Stimulated activated CD4-positive, alpha-beta T cell treated with anti-CD3 and anti-CD28 coated beads, Interleukin-2, amount 100 ng/mL, for 24 hours (primary cell): ENCODE measurements at places on chromosomes 1 and 21.

DNA sequence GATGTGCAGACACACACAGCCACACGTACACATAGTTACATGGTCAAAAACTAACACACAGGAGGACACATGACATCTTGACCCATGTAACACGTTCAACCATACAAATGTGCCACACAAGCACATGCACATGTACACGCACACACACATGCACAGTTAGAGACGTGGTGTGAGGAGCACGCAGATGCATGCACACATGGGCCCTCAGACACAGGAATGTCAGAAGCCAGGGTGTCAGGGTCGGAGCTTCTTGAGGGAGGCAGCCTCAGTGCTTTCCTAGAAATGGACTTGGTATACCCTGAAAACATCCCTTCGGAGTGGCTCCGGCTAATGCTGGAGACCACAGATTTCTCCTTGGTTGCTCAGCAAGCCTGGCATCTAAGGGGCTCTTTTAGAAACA is 114.3 kb downstream of the DMRTB1 start:
- DNase-seq: no peak

DNA sequence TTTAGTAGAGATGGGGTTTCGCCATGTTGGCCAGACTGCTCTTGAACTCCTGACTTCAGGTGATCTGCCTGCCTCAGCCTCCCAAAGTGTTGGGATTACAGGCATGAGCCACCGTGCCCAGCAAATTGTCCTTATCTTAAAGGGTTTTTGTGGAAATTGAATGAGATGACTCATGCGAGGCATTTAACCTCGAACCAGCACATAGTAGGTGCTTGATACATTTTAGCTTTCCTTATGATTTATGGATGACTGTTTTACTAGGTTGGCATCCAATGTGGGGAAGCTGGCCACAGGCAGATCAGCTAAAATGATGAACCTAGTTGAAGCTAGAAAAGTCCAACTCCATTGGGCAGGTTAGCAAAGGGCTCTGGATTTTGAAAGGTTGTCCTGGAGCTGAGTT is 1.4 kb upstream of the COL9A2 start:
- DNase-seq: no peak

GRCh38 chr1:11704194-11704529 is 12.7 kb downstream of the DRAXIN start:
- DNase-seq: no peak

- no peak for DNase-seq
Measured at GRCh38 chr21:38857152-38857825, 51.6 kb downstream of the ETS2 start.

- DNase-seq: no peak
Measured at GRCh38 chr21:25974964-25975363, 195.6 kb downstream of the APP start.

GRCh38 chr1:109161858-109162606 is 48.1 kb downstream of the ELAPOR1 start:
- DNase-seq: peak; percentile 29

- peak; percentile 31 for DNase-seq
Measured at GRCh38 chr1:181485287-181486097, 2.2 kb downstream of the CACNA1E start.

- DNase-seq: peak; percentile 42
Measured at GRCh38 chr1:6041432-6042062, 4.1 kb upstream of the KCNAB2 start.

- no peak for DNase-seq
Measured at GRCh38 chr1:194598098-194598497, 1411.7 kb upstream of the B3GALT2 start.

DNA sequence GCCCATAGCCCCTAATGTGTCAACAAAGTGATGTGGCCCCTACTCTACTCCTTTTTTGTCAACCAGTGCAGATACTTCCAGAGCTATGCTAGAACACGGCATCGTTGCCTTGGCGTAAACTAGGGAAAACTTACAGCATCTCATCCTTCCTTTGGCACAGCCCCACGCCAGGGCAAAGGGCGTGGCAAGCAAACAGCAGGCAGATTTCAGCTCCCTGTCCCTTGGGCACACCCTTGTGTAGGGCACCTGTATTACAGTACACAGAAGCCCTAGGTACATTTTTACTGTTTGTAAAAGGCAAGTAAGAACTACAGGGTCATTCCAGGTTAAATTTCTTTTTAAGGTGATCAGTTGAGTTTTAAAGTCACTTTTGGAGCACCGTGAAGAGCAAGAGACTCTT is 29.3 kb downstream of the PRDX6 start:
- no peak for DNase-seq

DNA sequence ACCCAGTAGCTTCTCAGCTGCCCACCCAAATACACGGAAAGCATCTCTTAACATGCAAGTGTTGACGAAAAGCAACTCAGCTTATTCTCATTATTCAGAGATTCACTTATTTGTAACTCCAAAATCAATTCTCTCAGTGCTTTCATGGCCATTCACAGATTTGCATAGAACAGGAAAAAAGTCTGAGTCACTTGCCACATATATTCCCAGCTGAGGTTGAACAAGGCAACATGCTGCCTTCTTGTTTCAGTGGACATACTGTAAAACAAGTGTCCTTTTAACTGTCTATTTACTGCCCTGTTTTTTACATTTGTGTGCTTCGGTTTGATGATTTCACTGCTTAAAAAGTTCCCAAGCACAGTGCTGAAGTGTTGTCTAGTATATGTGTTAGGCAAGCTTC is 273.0 kb downstream of the LTN1 start:
- no peak for DNase-seq

DNA sequence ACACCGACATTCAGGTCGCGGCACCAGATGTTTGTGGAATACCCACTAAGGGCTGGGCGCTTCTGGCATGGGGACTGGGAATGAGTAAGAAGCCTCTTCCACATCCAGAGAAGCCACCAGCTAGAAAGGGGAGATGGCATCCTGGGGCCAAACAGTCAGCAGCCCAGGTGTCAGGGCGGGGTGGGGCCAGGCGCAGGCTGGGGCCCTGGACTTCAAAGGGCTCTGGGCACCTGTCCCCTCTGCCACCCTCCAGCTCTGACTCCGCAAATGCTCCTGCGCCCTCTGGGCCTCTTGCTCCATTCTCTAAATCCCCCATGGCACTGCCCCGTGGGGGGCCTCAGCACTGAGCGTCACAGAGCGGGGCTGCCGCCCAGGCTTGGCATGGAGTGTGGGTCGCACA is 70.4 kb downstream of the MEGF6 start:
- no peak for DNase-seq

DNA sequence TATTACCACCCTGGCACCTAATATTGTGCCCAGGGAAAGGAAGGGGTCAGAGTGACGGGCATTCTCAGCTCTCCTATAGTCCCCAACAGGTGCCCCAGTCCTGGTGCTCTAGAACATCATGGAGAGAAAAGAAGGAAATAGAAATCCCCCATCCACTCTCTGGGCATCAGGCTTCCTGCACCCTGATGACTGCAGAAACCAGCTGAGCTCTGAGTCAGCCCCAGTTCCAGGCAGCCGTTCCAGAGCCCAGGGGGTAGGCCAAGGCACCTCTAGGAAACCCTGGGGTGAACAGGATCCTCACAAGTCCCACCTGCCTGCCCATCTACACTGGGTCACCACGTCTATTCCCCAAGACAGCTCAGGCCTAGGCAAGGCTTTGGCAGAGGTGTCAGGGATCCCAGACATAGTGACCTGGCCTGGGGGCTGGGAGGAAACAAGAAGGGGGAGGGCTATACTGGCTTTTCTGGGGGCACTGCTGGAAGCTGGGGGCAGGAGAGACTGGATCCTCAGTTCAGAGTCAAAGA is 709 bp downstream of the NECTIN4 start:
- DNase-seq: no peak

DNA sequence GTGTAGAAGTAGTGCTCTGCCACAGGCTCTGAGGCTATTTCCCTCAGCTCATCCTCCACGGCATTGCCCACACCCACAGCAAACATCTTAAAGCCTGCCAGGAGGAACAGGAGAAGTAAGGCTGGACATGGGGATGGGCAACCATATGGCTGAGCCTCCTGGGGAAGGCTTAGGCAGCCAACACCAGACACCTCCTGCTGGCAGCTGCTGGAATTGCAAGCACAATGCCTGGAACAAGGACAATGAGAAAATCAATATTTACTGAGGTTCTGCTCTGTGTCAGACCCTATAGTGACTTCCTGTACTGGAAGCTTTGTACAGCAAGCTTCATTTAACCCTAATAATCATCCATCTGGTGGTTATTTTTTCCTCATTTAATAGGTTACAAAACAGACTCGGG is 8.2 kb downstream of the MATN1 start:
- peak; percentile 45 for DNase-seq

- no peak for DNase-seq
Measured at GRCh38 chr1:63466181-63466580, 56.8 kb downstream of the ITGB3BP start.

DNA sequence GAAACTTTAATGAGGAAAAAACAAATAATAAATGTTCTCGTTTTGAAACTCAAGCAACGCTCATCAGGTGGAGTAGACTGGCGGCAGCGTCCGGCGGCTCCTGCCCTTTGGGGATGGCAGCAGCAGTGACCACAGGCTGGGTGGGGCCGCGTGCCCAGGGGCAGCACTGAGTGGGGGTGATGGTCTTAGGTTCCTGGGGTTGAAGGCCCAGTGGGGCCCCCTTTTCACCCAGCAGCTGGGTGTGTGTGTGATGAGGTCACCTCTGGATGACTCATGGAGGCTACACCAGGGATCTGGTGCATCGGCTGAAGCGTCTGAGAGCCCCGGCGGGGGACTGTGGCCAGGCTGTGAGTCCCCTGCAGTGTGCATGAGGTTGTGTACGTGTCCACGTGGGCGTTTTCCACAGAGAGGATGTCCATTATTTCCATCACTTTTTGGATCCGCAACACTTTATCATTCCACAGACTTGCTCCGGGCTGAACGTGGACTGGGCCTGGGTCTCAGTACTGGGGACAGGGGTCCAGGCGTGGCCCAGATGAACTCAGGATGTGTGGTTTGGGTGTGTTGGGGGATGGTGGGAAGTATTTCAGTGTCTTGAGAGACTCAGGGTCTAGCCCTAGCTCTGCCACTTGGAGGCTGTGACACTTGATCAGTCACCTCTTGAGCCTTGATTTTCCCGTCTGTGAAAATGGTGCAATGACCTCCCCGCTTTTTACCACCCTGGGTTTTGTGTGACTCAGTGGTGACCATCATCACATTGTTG is 25.6 kb downstream of the LDLRAP1 start:
- DNase-seq: no peak

DNA sequence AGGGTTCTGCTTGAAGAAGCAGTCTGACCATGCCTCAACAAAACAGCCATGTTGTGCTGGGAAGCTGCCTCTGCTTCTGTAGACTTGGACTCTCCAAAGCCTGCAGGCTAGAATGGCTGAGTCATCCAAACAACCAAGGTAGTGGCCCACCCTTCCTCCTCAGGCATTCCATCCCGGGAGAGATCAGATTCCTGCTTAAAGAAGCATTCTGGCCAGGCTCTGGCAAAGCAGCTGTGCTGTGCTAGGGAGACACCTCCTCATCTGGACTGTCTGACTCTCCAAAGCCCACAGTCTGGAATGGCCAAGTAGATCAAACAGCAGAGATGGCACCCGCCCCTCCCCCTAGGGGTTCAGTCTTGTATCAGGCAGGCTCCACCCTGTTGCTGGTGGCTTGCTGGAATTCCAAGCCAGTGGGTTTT is 38.3 kb upstream of the F3 start:
- DNase-seq: no peak

DNA sequence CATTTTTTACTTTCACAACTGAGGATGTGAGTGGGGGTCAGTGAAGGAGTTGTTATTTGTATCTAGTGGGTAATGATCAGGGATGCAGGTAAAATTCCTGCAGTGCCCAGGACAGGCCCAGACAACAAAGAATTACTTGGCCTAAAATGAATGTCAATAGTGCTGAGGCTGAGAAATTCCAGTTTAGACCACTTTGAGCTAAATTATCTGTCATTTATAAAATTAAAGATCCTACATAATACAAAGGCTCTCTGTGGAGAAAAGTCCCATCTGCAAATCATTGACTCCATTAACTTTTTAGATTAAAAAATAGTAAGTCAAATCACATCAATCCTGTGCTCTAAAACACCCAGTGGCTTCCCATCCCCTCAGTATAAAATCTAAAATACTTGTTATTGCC is 130.7 kb upstream of the COL11A1 start:
- no peak for DNase-seq

GRCh38 chr1:212514782-212515181 is 82.1 kb downstream of the NENF start:
- DNase-seq: no peak

DNA sequence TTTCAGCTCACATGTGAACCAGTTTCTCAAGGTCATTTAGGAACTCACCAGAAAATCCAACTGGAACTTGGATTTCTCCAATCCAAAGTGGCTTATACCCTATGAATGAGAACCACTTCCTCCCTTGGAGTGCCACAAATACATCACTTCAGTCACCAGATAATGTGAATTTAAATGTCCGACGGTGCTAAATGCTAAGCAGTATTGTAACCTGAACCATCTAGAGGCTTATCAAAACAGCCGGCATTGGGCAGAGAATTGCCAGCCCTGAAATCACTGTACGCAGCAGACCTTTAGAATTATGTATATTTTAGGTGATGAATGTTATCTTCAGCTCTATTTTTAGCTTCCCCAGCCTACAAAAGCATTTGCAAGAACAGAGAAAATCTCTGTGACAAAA is 76.8 kb upstream of the COX20 start:
- DNase-seq: no peak

DNA sequence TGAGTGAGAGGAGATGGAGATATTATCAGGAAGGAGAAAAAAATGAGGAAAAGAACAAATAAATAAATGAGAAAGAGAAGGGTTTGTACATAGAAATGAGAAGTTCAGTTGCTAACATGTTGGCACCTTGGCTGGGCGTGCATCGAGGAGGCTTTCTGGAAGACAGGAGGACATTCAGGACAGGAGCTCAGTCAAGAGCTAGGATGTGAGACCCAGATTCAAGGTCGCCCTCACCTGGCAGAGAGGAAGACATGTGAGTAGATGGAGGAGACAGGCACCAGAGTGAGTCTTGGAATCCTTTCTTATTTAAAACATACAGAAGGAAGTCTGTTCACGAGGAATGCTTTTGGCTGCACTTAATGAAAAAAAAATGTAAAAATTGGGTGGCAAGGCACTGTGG is 640.9 kb downstream of the NPHP4 start:
- DNase-seq: no peak

- no peak for DNase-seq
Measured at GRCh38 chr21:38269576-38269936, 12.8 kb downstream of the KCNJ15 start.

DNA sequence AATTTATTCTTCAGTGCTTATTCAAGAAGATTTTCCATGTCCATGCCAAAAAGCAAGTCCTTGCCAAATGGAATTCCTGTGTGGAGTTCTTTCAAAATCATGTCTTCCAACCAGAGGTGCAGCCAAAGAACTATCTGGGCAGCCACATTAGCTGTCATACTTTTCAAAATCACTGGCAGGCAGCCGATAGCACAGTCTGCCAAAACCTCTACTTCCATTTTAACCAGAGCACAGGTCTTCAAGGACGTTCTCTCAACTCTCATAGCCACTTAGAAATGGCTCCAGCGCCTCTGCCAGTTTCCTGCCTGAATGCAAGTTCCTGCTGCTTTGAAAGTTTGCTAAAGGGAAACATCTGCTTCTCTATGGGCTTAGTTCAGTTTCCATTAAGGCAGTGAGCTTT is 975.7 kb upstream of the ADGRL4 start:
- no peak for DNase-seq

GRCh38 chr1:237873487-237874211 is 17.1 kb downstream of the ZP4 start:
- no peak for DNase-seq
